ENCODE measurements at places on chromosomes 4 and X. TPM values are rescaled to one million over a fixed set of nuclear protein-coding genes. Genes with fewer than 3 reads are reported as not detected.

GRCh38 chr4:21013501-21013900 lies 313.2 kb downstream of the PACRGL start:
- no peak for DNase-seq

Gene PRR32
- not detected for total RNA-seq

- DNase-seq: no peak
Measured at GRCh38 chrX:107602694-107603239, 25.5 kb upstream of the PRPS1 start.

DNA sequence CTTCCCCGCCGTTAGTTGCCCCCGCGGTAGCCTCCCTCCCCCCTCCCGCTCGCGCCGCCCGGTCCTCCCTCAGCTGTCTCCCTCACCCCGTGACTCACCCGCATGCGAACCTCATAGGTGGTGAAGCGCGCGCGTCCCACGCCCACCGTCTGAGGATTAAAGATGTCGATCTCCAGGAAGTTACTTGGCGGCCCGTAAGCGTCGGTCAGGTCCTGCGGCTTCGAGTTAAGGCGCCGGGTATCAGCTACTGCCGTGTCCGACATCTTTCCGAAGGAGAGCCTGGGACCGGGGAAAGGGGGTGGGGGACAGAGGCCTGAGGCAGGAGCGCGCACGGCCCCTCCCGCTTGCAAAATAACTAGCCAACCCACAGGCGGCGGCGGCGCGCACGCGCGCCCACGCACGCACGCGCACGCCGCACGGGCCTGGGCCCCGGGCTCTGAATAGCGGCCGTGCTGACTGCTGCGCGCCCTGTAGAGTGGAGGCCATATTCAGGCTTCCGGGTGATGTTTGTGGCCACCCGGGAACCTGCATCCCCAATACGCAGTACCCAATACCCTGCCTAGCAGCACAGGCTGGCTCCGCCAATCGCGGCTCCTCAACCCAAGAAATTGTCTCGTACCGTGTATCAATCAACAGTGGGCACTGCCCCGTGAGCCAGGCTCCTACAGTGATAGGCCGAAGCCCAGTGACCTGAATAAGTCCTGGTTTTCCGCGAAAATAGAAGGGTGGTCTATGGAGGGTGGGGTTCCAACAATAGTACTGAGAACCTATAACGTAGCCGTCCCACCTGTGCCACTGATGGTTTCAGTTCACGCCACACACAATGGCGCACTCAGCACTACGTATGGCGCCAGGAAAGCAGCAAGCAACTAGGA lies at the start of gene SNX12:
Gene SNX12, minus strand, starts transcription at position 291 of the 875 bp plus-strand sequence. Its CDS starts 28 bp downstream, at position 263.
- DNase-seq: peak; percentile 91

GRCh38 chrX:107673431-107673830 lies 45.1 kb downstream of the PRPS1 start:
- no peak for DNase-seq

DNA sequence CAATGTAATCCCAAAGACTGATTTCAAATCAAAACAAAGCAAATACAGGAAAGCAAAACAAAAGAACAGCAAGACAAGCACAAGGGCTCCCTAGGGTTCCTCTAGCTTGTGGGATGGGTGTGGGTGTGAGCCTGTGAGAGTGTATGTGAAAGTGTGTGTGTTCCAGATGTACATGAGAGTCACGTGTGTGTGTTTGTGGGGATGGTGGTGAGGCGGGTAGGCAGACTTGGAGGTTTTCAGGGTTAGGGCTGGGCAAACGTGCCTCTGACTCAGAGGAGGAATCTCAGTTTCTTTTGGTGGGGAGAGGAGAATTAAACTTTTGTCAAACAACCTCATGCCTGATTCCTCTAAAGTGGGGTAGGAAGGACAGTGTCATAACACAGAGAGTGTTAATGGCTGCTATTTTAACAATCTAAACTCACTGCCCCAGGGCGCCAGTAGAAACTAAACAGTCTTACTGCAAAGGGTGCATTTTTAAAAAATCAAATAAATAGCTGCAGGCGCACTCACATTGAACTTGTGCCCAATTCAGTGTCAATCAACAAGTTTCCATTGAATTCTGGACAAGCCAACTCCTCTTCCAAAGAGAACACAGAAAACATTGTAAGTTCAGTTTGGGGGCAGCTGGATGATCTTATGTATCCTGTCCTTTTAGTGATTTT lies 51.8 kb downstream of the CHRDL1 start:
- DNase-seq: no peak

DNA sequence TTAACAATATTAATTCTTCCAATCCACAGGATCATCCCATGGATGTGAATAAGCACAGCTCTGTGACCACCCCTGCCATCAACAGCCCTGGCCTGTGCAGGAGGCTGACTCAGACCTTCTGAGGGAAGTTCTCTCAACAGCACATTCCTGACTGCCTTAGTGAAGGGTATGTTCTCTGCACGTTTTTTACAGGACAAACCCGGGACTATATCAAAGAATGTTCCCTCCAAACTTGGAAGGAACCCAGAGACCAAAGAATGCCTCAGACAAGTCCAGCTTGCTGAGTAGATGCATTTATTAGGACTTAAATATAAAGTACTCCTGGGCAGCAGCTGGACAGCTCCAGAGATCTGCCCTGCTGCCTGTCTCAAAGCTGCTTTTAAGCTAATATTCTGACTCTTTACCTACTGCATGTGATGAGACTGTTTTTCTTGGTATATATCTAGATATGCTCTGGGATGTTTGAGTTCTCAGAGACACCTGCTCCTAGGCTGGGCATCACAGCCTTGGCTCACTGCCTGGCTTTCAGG lies 1127.8 kb upstream of the PRKX start:
- no peak for DNase-seq
